Left kidney (tissue), 8 donors: ENCODE measurements at places on chromosomes 1 and 21. TPM values are rescaled to one million over a fixed set of nuclear protein-coding genes. Genes with fewer than 3 reads are reported as not detected.

LCE2A gene
- polyA plus RNA-seq = not detected

SAMD13 gene
- polyA plus RNA-seq = 6.6 TPM

AVPR1B gene
- 0.85 TPM for polyA plus RNA-seq

AK5 gene
- 4.6 TPM for polyA plus RNA-seq

TNNI3K gene
- 2.6 TPM for polyA plus RNA-seq

ZFP69B gene
- polyA plus RNA-seq = 7.8 TPM

MEX3A gene
- 46.7 TPM for polyA plus RNA-seq

FLAD1 gene
- 32.4 TPM for polyA plus RNA-seq

KRTAP20-1 gene
- not detected for polyA plus RNA-seq

ADAM30 gene
- polyA plus RNA-seq = not detected

CFHR2 gene
- polyA plus RNA-seq = not detected

RAP1GAP gene
- 20.2 TPM for polyA plus RNA-seq

PDE4DIP gene
- polyA plus RNA-seq = 130 TPM

PLEKHA6 gene
- polyA plus RNA-seq = 46.1 TPM

LAPTM5 gene
- 12.7 TPM for polyA plus RNA-seq

TEX38 gene
- polyA plus RNA-seq = 0.62 TPM

BATF3 gene
- 0.88 TPM for polyA plus RNA-seq

LRP8 gene
- 6.9 TPM for polyA plus RNA-seq

COL24A1 gene
- polyA plus RNA-seq = 1.8 TPM
